Body of pancreas (tissue), 4 donors: ENCODE measurements at places on chromosomes 5 and 9.

- no peak for DNase-seq
These were observed 4.7 kb upstream of the SOWAHA start for GRCh38 chr5:132808448-132808847.

DNA sequence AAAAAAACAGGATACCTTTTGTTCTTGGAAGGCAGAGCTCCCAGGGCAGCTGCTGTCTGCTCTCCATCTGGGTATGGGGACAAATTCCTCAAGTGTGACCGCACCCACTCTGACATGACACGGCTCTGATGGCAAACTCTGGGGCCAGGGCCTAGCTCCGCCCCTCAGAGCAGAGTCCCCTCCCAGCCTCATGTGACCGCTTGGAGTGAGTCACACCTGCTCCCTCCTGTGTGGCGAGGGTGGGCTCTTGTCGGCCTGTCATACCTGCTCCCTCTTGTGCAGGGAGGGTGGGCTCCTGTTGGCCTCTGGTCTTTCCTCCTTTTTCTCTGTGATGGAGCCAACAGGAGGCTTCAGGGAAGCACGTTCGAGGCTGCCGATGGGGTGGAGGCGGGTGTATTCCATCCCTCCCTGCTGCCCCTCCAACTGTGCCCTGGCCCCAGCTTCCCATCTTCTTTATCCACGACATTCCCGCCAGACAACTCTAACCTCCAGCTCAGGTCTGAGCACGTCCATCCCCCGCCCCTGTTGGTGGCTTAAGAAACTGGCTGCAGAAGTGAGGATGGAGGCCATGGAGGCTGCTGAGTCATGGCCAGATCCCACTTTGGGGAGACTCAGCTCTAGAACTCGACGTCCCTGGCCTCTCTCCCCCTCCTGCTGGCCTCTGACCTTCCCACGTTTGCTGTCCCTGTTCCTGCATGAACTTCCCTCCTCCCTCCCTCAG is 65.3 kb downstream of the OLFM1 start:
- no peak for DNase-seq

DNA sequence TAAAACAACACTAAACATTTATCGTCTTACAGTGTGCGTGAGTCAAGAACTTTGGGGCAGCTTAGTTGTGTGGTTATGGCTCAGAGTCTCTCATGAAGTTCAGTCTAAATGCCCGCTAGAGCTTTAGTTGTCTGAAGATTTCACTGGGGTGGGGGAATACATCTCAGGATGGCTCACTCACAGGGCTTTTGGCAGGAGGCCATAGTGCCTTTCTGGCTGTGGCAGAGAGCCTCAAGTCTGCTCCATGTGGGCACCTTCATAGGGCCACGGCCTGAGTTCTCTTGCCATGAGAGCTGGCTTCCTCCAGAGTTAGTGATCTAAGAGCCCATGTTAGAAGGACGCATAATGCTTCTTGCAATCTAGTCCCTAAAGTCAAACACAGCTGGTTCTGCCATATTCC is 258.8 kb upstream of the NUDT12 start:
- DNase-seq = no peak

DNA sequence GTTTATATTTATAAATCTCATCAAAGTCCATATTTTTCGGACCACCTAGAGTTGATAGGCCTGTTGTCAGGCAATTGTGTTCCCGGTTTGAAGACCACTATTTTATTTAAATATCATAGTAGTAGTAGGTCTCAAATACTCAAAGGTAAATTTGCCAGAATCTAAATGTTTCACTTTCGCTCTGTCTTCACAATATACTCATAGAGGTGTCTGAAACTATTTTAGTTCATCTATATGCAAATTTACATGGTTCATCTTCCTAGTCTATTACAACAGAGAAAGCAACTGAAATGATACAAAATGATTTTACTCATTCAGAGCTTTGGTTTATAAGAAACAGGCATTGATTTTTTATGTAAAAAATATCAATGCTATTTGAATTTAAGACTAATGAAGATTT is 1897.5 kb downstream of the EFNA5 start:
- no peak for DNase-seq

- no peak for DNase-seq
These were observed 617.9 kb downstream of the BNC2 start for GRCh38 chr9:16252616-16253015.

DNA sequence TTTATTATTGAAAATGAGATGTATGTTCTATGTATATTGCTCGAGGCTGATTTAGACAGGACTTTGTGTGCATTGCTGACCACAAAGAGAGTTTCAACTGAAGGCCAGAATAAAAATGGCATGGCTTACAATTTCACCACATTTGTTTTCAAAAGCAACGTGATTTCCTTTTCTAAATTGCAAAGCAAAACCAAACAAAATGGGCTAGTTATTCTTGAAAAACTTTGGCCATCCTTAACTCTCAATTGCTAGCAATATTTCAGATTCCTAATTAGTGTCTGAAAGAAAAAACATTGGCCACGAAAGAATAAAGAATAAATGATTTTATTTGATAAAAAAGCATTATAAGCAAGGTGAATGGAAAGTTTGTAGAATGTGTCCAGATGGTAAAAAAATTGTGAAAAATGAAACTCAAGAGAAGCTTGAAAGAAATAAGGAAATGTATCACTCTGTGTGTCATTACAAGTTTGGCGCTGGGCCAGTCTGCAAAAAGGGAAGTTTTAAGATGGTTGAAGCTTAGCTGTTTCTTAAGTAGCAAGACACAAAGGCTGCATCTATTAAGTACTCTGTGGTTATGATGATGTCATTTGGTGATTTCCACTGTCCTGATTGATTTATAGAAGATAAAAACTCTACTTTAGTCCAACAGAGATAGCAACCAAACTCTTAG is 89.2 kb upstream of the PRLR start:
- DNase-seq = peak; percentile 34

- no peak for DNase-seq
These were observed 240.5 kb upstream of the CCNH start for GRCh38 chr5:87653242-87653641.

DNA sequence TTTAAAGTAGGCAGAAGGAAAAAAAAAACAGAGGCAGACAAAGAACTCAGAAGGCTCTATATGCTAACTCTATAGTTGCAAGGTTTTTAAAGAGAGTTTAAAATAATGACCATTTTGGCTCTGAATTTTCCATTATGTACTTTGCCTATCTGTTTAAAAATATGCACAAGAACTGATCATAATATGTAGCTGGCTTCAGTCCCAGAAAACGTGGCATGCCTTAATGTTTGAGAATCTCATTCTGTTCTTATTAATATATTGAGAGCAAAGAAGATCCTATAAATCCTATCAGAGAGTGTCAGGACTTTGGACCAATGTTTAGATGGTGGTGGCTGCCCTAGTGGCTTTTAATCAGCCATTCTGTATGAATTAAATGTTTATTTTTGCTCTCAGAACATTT is 121.5 kb downstream of the JMY start:
- DNase-seq = no peak

DNA sequence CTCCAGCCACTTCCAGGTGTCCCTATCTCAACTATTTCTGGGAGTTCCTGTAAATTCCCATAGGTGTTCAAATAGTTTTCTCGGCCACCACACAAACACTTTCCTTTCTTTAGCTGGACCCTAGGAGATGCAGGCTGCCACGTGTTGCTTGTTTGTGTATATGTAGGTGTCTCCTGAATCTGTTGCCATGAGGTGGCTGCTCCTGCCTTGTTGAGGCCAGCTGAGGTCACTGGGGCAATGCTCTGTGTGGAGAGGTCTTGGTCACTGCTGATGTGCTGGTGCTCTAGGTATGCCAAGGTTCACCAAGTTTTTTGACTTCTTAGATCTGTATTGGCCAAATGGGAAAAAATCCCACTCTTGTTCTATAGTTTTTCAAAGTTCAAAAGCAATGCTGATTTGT is 132.5 kb upstream of the CHD1 start:
- no peak for DNase-seq

GRCh38 chr9:87613265-87614111 is 112.4 kb upstream of the CTSL start:
- no peak for DNase-seq

GRCh38 chr5:37554405-37554739 is 175.3 kb downstream of the WDR70 start:
- DNase-seq = no peak

- no peak for DNase-seq
These were observed 235.8 kb upstream of the VLDLR start for GRCh38 chr9:2385746-2386145.

DNA sequence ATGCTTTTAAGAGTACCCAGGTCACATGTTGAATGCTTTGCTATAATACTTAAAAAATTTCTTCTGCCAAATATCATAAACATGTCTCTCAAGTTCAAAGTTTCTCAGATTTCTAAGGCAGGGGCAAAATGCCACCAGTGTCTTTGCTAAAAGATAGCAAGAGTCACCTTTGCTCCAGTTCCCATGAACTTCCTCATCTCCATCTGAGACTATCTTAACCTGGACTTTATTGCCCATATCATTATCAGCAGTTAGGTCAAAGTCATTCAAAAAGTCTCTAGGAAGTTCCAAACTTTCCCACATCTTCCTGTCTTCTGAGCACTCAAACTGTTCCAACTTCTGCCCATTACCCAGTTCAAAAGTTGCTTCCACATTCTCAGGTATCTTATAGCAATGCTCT is 307.6 kb upstream of the TNC start:
- no peak for DNase-seq

- no peak for DNase-seq
These were observed 94.5 kb downstream of the F2RL2 start for GRCh38 chr5:76528547-76529331.

DNA sequence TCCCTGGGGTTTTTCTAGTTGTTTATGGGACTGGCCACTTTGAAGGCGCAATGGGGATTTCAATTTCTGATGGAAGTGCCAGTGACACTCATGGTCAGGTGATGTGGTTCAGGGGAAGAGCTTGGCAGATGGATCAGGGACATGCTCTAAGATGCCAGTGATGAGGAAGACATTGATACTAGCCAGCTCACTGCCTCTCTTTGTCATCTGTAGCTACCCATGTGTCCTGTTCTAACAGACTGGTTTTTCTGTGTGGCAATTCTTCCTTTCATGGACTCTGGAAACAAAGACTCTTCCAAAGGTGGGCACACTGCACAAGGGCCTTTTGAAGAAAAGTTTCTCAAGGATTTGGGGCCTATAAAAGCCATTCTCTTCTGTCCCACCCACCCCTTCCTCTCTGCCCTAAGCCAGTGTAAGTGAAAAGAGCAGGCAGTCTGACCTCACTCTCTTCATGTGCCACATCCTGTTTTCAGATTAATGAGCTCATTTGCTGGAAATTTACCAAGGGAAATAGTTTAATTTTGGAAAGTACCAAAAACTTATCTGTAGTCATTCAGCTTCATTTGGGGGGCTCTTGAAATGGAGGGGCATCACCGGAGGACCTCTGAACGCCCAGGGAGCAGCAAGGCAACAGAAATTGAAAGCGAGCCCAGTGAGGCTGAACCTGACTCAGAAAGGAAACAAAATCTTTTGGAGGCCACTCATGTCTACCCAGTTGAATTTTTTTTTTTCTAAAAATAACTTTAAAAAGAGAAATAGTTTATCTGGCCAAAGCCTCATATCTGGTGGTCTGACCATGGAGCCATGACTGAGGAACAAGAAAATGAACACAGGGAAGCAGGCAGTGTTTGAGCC is 4.9 kb upstream of the TRAF1 start:
- DNase-seq = no peak

DNA sequence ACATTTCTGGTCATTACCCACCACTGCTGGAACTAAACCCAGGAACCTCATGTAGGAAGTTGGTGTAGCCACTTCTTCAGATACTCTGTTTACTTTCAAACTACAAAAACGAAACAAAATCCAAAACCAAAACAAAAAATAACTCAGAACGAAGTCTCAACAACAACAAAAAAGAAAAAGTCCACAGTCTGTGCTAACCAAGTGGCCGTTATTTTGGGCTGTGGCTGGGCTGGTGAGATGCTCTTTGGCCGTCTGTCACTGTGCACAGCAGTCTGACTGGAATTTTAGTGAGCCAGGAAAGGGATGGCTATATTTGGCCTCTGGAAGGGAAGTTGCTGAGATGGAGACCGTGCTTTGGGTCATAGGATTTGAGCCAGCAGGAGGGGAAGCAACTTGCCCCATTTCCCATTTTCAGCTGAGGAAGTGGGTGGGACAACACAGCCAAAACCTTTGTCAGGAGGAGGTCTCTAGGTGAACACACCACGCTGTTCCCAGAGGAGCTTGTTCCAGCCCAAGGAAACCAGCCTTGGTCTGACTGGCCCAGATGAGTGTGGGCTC is 334.1 kb downstream of the ZSWIM6 start:
- no peak for DNase-seq

DNA sequence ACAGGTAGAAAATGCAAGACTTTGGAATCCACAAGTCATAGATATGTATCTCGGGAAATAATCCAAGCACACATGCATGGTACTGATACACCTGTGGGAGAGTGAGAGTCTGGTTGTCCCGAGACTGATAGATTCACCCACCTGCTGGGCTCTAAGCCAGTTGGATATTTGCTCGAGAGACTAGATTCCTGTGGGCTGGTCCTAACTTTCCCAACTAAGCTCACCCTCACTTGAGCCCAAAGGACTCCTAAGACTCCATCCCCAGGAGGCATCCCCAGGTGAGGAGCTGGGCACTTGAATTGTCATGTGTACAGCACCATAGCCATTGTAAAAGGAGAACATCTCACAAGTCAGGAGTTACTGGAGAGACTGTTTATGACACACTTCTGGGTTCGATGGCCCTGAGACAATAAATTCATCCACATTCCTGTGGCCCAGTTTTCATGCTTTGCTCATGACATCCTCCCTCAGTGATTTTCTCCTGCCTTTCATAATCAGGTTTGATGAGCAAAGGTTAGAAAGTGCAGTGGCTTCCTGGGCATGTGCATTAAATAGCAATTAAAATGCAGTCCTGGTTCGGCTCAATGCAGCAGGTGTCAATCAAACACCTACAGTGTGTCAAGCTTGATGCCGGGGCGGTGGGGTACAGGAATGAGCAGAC is 18.1 kb downstream of the SLC1A1 start:
- no peak for DNase-seq

DNA sequence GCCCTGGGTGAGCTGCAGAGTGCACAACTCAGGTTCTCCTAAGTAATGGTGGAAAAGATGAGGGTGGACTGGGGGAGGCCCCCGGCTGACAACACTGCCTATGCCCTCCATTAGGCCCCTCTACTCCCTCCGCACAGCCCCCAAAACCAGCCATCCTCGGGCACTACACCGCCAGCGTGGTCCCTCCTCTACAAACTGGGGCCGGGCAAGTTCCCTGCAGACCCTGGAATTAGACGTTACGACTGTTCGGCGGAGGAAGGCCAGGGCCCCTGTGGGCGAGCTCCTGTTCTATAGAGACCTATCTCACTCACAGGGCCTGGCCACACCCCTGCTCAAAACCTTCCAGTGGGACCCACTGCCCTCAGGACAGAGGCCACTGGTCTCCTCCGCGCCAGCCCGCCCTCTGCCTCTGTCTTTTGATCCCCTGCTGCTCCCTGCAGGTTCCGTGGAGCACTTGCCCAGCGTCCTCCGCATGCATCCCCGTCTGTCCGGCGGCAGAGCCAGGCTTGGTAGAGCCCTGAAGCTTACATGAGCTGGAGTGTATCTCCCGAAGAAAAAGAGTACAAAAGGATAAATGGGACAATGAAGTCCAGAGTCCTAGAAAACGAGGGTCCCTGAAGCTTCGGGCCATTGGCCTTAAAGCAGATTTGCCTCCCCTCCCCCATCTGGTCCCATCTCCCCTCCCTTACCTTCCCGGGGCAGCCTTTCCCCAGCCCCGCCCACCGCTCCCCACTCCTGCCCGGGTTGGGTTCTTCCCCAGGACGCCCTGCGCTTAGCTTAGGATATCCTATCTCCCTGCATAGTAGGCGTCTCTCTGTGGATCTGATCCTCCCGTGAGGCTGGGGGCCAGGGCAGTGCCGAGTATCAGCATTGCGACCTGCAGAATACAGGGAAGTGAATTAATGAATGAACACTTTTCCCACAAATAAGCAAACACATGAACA is 71.3 kb downstream of the HRH2 start:
- no peak for DNase-seq

GRCh38 chr9:126456441-126457174 is 130.0 kb downstream of the MVB12B start:
- DNase-seq = no peak
